A549 treated with DMSO at 1 μM for 4 hours (cell line): ENCODE measurements at places on chromosomes 2 and 18. TPM values are rescaled to one million over a fixed set of nuclear protein-coding genes. Genes with fewer than 3 reads are reported as not detected.

LRRC30 gene
- total RNA-seq, result not detected in 5 replicates

NXPH2 gene
- not detected in 5 replicates for total RNA-seq

REG1B gene
- total RNA-seq, result not detected in 5 replicates

SFXN5 gene
- 13.5 to 17.9 TPM (median 17.2 TPM) in 5 replicates for total RNA-seq

GREB1 gene
- total RNA-seq, result 2.4 to 3.7 TPM (median 3.2 TPM) in 5 replicates

SLC9A2 gene
- total RNA-seq, result 2.7 to 4.3 TPM (median 3.6 TPM) in 5 replicates

MERTK gene
- 1.7 to 2.7 TPM (median 2.1 TPM) in 5 replicates for total RNA-seq

INO80C gene
- total RNA-seq, result 20.8 to 25.4 TPM (median 23.5 TPM) in 5 replicates

CHRND gene
- not detected in 5 replicates for total RNA-seq

CELF4 gene
- total RNA-seq, result 0.05 TPM in 1 of 5 replicates, not detected in the others

SMPD4 gene
- total RNA-seq, result 68.8 to 82.2 TPM (median 73.9 TPM) in 5 replicates

MC5R gene
- total RNA-seq, result not detected in 5 replicates

TSHZ1 gene
- total RNA-seq, result 5.3 to 7.1 TPM (median 6.4 TPM) in 5 replicates

PLGLB1 gene
- 0.19 to 1.2 TPM (median 0.92 TPM) in 4 of 5 replicates, not detected in the other for total RNA-seq

TUBA4B gene
- total RNA-seq, result 0.26 to 0.46 TPM (median 0.31 TPM) in 5 replicates

WNT10A gene
- total RNA-seq, result 0.11 TPM in 1 of 5 replicates, not detected in the others
